ENCODE measurements at places on chromosomes 6 and 20.

DNA sequence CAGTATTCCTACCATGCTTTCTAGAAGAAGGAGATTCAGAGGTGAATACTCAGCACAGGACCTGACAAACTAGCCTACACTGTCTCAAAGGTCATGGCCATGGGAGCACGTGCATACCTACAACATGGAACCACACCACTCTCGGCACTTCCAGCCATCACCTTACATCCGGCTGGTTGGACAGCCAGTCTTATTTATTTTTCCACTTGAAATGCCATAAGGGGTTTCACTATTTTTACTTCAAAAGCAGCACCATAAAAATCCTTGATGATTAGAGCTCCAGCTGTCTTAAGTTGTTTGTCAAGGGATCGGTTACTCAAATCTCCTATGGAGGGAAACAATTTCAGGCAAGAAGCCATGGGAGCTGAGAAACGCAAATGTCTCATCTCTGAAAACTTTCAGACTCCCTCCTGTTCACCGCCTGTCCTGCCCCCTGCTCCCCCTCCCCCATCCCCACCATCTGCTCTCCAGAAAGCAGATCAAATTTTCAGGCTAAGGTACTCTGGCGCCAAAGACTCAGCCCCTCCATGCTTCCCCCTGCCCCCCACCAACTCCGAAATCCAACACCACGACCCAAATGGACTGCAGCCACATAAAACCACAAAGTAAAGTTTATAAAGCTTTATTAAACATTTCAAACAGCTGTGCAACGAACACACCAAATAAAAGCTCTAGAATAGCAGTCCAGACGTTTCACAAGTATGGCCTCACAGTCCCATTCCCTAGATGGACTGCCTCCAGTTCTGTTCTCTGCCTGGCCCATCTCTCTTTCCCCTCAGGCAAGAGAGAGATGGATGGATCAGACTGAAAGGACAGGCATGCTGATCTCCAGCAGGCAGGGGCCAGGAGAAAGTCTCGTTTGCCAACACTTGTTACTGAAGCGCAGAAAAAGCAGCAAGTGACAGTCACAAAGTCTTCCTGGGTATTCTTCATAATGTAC, 4.0 kb upstream of the NNAT start:
- no peak for DNase-seq

- DNase-seq, result no peak
Measured at GRCh38 chr6:76792394-76792793, 670.9 kb downstream of the HTR1B start.

DNA sequence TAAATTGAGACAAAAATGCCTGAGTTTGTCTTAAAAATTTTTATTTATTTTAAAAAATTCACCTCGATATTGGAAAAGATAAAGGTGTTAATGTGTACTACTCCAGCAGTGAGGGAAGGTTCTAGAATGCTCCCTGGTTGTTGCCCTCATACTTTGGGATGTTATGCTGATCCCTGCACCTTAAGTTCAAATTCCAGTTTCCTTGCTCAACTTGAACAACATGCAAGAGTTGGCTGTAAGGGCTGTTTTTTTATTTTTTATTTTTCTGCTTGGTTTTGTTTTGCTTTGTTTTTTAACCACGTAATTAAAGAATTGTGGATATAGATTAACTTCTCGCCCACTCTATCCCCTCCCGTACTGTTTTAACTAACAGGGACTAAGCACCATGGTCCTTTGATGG, 158.7 kb upstream of the CITED2 start:
- DNase-seq, result no peak

- DNase-seq, result no peak
Measured at GRCh38 chr20:31816221-31816620, 2.9 kb upstream of the MYLK2 start.

- DNase-seq, result no peak
Measured at GRCh38 chr6:42448927-42449659, 2.6 kb downstream of the TRERF1 start.

DNA sequence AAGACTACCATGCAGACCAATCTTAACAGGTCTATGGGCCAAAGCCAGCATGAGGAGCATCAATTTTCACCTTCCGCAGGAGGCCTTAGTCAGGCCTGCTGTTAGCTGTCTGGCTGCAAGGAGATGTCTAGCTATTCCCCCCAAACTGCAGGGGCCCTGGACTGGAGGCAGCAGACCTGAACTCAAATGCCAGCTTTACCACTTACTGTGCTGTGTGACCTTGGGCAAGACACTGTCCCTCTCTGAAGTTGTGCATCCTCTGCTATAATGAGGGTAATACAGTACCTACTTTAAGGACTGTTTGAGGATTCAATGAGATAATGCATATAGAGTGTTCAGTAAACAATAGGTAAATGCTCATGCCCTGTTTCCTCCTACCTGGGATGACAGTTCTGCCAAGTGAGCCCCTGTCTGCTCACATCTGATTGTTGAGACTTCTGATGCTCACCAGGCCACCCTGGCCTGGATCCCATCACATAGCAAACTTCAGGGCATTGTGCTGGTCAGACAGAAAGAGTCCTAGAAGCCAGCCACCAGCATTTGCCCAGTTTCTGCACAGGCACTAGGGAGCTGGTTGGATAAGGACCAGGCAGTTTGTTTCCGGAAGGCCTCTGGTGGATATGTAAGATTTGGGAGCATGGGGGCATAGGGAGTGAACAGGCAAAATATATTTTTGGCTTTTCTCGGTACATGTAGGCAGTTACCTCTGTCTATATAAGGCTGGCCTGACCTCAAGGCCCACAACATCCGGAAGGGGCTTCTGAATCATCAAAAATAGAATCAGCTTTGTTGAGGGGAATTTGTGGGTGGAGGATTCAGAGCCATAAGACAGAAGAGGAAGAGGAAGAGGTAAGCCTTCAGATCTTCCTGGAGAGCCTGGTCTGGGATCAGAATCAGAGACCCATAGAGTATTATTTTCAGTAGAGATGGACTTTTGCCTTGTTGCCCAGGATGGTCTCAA, 2.3 kb upstream of the OCSTAMP start:
- DNase-seq, result no peak

- DNase-seq, result no peak
Measured at GRCh38 chr20:36128463-36129159, 25.9 kb upstream of the EPB41L1 start.

DNA sequence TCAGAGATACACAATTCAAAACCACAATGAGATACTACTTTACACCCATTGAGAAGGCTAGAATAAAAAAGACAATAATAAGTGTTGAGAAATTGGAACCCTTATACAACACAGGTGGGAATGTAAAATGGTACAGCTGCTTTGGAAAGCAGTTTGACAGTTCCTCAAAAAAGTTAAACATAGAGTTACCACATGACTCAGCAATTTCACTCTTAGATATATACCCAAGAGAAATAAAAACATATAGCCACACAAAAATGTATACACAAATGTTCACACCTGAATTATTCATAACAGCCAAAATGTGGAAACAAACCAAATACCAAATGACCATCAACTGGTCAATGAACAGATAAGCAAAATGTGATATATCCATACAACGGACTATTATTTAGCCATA, 161.1 kb upstream of the PLN start:
- DNase-seq, result no peak

GRCh38 chr6:40556023-40556422, 31.1 kb downstream of the LRFN2 start:
- no peak for DNase-seq

- peak; percentile 13 for DNase-seq
Measured at GRCh38 chr20:37042986-37043972, 52.5 kb downstream of the RBL1 start.

GRCh38 chr20:10504994-10505730, 70.1 kb downstream of the SLX4IP start:
- DNase-seq, result no peak

GRCh38 chr6:13500264-13500663, 12.9 kb upstream of the GFOD1 start:
- no peak for DNase-seq

DNA sequence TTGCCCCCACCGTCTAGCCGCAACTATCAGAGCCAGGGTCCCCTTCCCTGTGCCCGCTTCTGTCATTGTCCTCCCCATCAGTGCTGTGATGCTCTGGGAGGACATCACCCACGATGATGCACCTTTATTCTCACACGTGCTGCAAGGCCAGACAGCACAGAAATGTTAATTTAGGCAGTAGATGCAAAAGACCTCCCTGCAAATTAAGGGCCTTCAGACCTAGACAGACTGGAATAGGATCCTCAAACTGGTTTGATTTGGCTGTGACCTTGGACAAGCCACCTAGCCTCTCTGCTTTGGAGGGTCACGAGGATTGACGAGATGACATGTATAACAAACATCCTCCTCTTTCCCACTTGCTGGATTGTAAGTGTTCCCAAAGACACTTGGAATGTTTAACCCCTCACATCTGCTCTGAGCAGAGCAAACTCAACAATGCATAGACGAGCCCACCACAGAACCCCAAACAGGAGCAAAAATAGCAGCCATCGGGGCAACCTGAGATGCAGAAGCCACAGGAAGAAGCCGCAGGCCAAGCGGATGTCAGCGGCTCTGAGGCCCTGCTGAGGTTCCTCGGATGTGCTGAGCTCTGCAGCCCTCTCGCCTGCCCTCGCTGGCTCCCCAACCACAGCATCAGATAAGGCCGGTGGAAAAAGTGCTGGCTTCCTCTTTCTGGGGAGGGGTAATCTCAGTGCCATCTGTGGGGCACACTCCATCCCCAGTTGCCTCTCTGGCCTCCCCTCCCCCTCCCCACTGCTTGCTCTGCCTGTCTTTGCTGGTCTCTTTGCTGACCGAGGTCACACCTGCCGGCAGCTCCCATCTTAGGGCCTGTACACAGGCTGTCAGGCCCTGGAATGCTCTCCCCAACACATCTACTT, 35.3 kb downstream of the TOX2 start:
- DNase-seq, result peak; percentile 67

- no peak for DNase-seq
Measured at GRCh38 chr6:120646101-120646500, 688.2 kb downstream of the TBC1D32 start.

GRCh38 chr6:14584450-14584849, 466.9 kb downstream of the CD83 start:
- DNase-seq, result no peak

DNA sequence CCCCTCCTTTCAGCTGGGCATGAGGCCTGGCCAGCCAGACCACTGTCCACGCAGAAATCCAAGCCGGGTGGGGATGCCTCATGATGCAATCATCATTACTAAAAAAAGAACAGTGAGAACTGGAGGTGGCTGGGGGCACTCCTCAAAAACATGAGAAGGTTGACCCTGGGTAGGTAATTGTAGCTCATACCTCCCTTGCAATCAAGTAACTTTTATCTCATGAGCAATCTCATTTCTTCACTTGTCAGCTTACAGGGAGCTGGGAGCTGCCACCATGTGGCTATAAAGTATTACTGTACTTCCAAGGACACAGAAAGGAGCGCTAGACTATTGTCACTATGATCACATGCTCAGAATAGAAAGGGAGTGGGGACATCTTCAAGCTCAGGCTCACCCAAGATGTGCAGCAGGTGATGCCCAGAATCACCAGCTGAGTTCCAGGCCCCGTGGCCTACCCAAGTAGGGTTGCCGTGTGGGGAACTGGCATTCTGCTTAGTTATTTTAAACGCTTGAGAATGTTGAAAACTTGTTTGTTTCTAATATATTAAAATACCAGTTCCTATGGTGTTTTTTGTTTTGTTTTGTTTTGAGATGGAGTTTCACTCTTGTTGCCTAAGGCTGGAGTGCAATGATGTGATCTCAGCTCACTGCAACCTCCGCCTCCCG, 3.0 kb upstream of the CDH26 start:
- no peak for DNase-seq

DNA sequence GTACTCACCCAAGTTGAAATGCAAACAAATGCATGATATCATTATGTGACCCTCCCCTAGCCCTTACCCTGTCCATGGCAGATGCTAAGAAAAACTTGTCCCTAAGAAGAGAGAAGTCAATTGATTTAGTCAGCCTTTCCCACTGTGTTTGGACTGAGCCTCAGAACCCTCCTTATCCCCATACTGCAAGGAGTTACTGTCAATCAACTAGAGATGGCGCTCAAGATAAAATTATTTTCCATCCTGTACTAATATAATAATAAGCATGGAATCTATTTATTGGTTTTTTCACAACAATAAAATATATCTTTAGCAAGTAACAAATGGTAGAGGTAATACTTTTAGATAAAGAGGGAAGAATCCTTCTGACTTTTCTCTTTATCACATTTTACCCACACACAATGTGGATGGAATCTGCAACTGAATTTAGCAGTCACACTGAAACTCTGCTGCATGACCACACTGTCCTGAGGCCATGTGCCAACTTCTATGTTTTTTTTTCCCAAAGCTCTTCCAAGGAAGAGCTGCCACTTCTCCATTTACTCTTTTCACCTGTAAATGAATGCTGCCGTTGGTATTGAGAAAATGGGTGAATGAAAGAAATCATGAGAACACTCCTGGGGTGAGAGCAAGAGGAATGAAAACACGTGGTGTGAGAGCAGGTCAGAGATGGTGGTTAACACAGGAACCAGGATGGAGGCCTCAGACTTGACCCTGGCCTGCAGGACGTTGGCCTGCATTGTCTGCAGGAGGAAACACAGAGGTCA, 10.5 kb downstream of the NT5E start:
- DNase-seq, result no peak

GRCh38 chr6:151695156-151695555, 112.3 kb upstream of the ESR1 start:
- no peak for DNase-seq

GRCh38 chr6:10136636-10137035, 278.2 kb downstream of the TFAP2A start:
- no peak for DNase-seq

GRCh38 chr6:100506651-100507050, 41.9 kb upstream of the SIM1 start:
- DNase-seq, result no peak

DNA sequence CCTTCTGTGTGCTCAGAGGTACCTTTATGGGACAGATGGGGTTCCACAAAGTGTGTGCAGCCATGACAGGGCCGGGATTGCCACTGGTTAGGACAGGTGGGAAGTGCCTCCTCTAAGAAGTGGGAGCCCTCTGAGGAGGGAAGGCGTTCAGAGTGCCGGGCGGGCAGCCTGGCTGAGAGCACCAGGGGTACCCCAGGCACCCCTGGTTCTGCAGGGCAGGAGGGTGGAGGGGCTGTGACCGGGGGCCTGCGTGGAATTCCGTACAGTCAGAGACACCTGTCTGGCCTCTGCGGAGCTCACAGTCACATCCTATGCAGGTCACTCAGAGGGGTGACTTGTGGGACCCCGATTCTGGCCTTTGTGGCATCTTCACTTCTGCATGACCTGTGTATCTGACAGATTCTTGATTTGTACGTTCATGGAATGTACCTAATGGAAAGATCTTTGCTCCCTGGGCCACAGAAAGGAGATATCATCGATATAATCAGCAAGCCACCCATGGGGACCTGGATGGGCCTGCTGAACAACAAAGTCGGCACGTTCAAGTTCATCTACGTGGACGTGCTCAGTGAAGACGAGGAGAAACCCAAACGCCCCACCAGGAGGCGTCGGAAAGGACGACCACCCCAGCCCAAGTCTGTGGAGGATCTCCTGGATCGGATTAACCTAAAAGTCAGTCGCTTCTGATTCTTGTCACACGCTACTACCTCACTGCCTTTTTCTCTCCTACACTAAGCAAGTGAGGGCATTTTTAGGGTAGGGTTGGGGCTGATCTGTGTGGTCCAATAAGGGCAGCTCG, 190.9 kb downstream of the SASH1 start:
- DNase-seq, result no peak
